ENCODE measurements at places on chromosomes 12 and 14.
A peak's percentile ranks its signal among the peaks of the same experiment; 100 is the strongest.

DNA sequence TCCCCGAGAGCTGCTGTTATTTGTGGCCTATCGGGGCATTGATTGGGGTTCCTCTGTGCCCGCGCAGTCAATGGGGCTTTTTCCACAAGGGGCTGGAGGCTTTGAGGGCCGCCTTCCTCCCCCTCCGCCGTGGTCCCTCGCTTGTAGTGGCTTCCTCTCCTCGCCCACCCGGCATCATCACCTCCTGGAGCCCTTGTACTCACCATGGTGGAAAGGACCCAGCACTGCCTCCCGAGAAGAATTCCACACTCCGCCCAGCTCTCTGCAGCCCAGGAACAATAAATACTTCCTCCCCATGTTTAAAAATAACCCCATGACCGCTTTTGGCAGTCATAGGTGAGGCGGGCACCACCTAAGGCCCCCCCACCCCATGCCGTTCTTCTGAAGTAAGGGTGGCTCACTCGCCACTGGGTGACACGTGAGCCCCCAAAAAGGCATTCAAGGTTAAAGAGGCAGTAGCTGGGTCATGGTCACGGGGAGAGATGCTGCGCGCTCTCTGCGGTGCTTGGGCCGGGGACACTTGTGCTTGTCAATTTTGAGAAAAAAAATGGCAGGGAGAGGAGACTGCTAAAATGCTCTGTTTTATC is at the start of gene MYL2:
Gene MYL2, minus strand, starts transcription at position 256 of the 587 bp plus-strand sequence. Its CDS starts 50 bp downstream, at position 206.
- no peak within 1 kb of the TSS for H3K27ac ChIP-seq
- H3K4me3 ChIP-seq: no peak within 1 kb of the TSS
- H3K36me3 ChIP-seq: no peaks in the 10 kb centered on the region
- H3K27me3 ChIP-seq: peaks cover 3% of the 10 kb centered on the region

DNA sequence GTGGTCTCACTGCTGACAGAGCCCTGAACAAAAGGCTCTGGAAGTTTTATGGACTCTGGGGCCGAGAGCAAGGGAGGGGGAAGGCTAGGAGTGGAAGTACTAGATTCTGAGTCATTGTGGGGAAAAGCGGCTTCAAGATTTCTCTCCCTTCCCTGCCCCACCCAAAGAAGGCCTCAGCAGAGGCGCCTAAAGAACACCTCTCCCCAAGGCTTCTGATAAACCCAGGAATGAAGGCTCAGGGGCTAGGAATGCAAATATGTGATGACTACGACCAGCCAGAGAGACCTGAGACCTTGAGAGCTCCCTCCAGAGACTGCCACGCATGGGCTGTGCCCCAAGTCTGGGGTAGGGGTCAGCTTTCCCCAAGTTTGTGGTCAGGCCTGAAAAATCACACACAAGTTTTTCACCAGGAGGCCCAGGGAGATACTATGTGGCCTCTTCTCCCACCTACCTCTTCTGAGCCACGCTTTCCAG is 130.7 kb upstream of the HIF1A start:
- no peaks in the 10 kb centered on the region for H3K27me3 ChIP-seq
- H3K36me3 ChIP-seq: no peaks in the 10 kb centered on the region
- no peak for DNase-seq
- H3K4me1 ChIP-seq: peaks cover 15% of the 10 kb centered on the region
- H3K27ac ChIP-seq: peak overlapping the region; percentile 72

DNA sequence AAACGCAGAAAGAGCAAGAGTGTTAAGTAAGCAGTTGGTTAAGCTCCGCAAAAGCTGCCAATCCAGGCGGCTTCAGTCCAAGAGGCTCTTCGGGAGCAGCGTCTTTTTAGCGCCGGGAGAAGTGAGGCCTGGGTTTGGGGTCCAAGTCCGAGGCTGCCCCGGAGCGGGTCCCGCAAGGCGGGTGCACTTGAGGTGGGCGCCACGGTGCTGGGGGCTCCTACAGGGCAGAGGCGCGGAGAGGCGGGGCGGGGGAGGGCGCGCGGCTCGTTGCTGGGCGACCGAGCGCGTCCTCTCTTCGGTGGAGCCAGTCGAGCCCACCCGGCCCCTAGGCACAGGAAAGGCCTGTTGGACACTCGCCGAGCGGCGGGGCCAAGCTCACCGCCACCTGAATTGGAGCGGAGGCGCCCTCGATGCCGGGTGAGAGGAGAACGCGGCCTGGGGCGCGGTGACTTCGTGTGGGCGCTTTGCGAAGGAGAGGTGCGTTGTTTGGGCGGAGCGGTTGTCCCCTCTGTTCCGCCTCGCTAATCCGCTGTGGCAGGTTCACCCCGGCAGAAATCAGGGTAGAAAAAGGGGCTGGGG is 15.6 kb downstream of the TTC6 start:
- H3K27me3 ChIP-seq: peaks cover 29% of the 10 kb centered on the region
- H3K27ac ChIP-seq: no peak overlapping the region
- peaks cover 42% of the 10 kb centered on the region for H3K36me3 ChIP-seq
- H3K4me3 ChIP-seq: no peak overlapping the region
- no peaks in the 10 kb centered on the region for H3K4me1 ChIP-seq

DNA sequence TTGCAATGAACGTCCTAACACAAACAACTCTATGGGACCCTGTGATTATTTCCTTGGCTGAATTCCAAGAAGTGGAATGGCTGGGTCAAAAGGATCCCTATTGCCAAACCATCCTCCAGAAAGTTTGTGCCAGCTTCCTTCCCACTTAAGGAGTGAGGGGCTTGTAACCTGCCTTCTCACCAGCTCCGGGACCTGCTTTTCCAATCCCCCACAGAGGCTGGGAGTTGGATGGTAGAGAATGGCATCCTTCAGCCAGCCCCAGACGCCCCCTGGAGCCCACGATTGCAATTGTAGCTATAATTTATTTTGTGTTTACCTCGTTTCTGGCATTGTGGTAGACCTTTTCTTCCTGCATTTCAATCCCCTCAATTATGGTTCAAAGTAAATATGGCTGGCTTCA is 9.7 kb upstream of the ZDHHC22 start:
- H3K4me1 ChIP-seq: no peaks in the 10 kb centered on the region
- H3K4me3 ChIP-seq: no peak overlapping the region
- H3K27ac ChIP-seq: no peak overlapping the region

DNA sequence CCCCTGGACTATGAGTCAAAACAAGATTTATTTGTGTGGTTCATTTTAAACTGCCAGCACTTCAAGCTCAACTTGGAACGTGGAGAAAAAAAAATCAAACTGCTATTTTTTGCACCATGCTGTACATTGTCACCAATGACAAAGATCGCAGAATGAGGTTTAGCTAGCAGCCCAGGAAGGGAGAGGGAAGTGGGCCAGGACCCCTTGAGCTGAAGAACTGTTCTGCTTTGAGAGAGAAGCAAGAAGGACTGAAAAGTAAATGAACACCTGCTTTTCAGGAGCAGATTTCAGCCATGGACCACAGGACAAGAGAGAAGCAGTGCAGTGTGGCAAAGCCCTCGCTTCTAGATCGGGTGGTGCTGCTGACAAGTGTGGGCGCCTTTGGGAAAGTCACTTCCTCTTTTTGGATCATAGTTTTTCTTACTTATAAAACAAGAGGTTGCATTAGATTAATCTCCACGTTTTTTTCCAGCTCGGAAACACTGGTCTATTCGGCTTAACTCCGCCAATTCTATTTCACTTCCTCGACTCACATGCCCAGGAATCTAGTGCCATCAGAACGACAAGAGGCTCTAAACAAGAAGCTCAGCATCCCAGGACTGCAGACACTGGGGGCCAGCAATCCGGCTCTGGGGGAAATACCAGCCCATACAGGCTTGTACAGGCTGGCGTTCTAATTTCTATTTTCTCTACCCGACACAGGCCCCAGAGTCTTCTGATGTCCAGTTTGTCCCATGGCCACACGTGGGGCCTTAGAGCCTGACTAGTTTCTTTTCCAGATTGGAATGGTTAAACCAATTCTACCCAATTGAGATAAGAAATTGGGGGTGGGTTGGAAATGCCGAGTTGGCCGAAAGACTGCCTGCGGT is 129.9 kb downstream of the CRACR2A start:
- H3K4me3 ChIP-seq: no peak overlapping the region
- H3K36me3 ChIP-seq: peaks cover 85% of the 10 kb centered on the region
- no peaks in the 10 kb centered on the region for H3K4me1 ChIP-seq
- H3K27me3 ChIP-seq: no peaks in the 10 kb centered on the region
- no peak for DNase-seq
- no peak overlapping the region for H3K27ac ChIP-seq

DNA sequence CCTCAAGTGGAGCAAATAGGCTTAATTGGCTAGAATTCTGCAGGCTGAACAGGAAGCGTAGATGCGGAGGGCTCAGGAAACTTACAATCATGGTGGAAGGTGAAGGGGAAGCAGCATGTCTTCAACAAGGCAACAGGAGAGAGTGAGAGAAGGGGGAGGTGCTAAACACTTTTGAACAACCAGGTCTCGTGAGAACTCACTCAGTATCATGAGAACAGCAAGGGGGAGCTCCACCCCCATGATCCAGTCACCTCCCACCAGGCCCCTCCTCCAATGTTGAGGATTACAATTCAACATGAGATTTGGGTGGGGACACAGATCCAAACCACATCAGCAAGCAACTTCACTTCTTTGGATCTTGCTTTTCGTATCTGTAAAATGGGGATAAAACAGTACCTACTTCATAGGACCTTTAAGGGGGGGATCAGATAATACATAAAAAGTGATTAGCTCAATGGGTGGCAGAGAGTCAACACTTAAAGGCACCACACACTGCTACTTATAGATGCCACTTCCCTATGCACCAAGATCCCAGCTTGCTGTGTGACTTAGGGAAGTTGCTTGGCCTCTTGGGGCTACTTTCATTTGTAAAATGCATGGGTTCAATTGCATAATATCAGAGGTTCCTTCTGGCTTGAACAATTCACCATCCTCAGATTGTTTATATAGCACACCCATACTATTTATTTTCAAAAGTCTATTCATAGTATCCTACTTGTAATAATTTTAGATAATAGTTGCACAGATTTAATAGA is 184.8 kb upstream of the RPH3A start:
- no peak overlapping the region for H3K4me3 ChIP-seq
- no peaks in the 10 kb centered on the region for H3K4me1 ChIP-seq
- DNase-seq: no peak
- H3K27me3 ChIP-seq: peaks cover 22% of the 10 kb centered on the region
- no peak overlapping the region for H3K27ac ChIP-seq

- no peaks in the 10 kb centered on the region for H3K36me3 ChIP-seq
- H3K4me1 ChIP-seq: peaks cover 83% of the 10 kb centered on the region
- no peak for DNase-seq
- no peak overlapping the region for H3K27ac ChIP-seq
Measured at GRCh38 chr14:91839749-91840148, 27.6 kb downstream of the TC2N start.

DNA sequence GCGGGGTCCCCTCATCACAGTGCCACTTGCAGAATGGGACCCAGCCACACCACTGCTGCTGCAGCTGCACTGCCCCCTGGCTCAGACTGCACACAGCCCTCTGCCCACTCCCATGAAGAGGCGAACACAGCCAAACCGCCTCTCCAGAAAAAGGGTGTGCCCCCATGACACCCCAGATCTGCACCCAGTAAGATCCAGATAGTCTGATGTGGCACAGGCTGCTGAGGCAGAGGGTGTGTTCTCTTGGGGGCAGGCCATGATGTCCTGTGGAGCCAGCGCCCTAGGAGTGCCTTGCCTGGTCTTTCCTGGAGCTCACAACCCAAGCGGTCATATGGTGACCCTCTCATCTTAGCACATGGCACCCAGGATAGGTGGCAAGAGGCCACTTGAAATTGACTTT is 44.4 kb downstream of the SLC8B1 start:
- no peaks in the 10 kb centered on the region for H3K27me3 ChIP-seq
- H3K36me3 ChIP-seq: peaks cover 63% of the 10 kb centered on the region
- H3K27ac ChIP-seq: peak overlapping the region; percentile 86
- no peak for DNase-seq
- H3K4me1 ChIP-seq: no peaks in the 10 kb centered on the region

DNA sequence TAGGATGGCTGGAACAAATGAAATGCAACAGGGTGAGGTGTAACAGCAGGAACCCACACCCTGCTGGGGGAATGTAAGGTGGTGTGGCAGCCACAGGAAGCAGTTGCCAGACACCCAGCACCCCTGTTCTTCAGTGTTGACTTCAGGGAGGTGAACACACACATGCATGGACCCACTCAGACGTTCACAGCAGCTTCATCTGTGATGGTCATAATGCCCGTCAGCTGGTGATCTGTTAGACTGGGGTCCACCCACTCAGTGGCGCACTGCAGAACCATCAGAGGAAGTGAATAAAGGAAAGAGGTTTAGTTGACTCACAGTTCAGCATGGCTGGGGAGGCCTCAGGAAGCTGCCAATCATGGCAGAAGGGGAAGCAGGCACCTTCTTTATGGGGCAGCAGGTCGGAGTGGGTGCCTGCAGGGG is 22.7 kb upstream of the TEX22 start:
- H3K4me3 ChIP-seq: peak overlapping the region; percentile 4
- DNase-seq: no peak
- H3K36me3 ChIP-seq: peaks cover 1% of the 10 kb centered on the region
- no peaks in the 10 kb centered on the region for H3K27me3 ChIP-seq

DNA sequence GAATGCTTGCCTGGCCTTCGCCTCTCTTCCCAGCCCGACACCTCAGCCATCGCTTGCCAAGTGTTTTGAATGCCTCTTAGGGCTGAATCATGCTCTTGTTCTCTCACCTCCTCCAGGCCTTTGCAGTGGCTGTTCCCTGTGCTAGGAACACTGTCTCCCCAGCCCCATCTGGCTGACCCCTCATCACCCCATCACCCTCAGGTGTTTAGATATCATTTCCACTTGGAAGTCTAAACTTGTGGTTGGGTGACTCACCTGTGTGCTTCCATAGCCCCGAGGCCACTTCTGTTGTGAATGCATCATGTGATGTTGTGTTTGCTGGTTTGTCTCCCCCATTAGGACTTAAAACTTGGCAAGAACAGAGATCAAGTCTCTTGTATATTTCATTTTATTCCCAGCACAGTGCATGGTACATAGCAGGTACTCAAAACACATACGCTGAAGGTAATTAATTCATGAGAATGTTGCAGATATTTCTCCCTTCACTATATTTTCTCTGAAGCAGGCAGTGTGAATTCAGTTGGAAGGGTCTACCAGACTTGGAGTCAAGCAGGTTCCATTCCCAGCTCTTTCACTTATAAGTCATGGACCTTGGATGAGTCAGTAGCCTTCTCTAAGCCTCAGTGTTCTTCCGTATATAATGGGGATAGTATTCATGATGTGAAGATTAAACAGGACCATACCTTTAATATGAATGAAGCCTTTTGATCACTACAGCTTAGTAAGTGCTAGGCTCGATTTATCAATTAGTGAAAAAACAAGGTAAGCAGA is 67.8 kb downstream of the HRK start:
- no peak overlapping the region for H3K27ac ChIP-seq
- H3K27me3 ChIP-seq: no peaks in the 10 kb centered on the region
- DNase-seq: no peak
- H3K4me1 ChIP-seq: peaks cover 39% of the 10 kb centered on the region
- H3K36me3 ChIP-seq: no peaks in the 10 kb centered on the region

GRCh38 chr14:60642270-60643140 is 6.8 kb downstream of the SIX1 start:
- H3K4me1 ChIP-seq: peaks cover 36% of the 10 kb centered on the region
- H3K4me3 ChIP-seq: peak overlapping the region; percentile 57
- H3K27me3 ChIP-seq: peaks cover 86% of the 10 kb centered on the region

- no peak overlapping the region for H3K27ac ChIP-seq
- peaks cover 20% of the 10 kb centered on the region for H3K36me3 ChIP-seq
- peaks cover 38% of the 10 kb centered on the region for H3K4me1 ChIP-seq
- H3K4me3 ChIP-seq: peak overlapping the region; percentile 61
- no peaks in the 10 kb centered on the region for H3K27me3 ChIP-seq
- DNase-seq: no peak
Measured at GRCh38 chr12:6553051-6553868, 2.6 kb downstream of the IFFO1 start.

- no peak overlapping the region for H3K4me3 ChIP-seq
- DNase-seq: no peak
- H3K4me1 ChIP-seq: peaks cover 3% of the 10 kb centered on the region
Measured at GRCh38 chr12:121326996-121327674, 25.1 kb downstream of the ANAPC5 start.
